ENCODE measurements at places on chromosomes 12 and 14.

DNA sequence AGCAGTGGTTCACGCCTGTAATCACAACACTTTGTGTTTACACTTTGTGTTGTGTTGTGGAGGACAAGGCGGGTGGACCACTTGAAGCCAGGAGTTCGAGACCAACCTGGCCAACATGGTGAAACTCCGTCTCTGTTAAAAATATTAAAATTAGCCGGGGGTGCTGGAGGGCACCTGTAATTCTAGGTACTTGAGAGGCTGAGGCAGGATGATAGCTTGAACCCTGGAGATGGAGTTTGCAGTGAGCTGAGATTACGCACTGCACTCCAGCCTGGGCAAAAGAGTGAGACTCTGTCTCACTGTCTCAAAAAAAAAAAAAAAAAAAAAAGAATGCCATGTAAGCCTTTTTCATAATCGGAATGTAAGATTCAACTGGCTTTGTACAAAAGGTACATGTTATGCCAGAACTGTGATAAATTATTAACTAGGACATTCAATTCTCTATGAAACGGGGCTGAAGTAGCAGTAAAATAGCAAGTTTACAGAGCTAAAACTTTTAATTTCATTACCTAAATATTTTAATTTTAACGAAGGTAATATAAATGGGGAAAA is 13.9 kb upstream of the PITPNM2 start:
- no peak for DNase-seq

GRCh38 chr14:71472356-71473340 is 459.6 kb upstream of the RGS6 start:
- DNase-seq: no peak

- DNase-seq: no peak
These were observed 115.7 kb downstream of the PHETA1 start for GRCh38 chr12:111253213-111253612.

- DNase-seq: no peak
These were observed 74.4 kb downstream of the PAPLN start for GRCh38 chr14:73311708-73312030.

DNA sequence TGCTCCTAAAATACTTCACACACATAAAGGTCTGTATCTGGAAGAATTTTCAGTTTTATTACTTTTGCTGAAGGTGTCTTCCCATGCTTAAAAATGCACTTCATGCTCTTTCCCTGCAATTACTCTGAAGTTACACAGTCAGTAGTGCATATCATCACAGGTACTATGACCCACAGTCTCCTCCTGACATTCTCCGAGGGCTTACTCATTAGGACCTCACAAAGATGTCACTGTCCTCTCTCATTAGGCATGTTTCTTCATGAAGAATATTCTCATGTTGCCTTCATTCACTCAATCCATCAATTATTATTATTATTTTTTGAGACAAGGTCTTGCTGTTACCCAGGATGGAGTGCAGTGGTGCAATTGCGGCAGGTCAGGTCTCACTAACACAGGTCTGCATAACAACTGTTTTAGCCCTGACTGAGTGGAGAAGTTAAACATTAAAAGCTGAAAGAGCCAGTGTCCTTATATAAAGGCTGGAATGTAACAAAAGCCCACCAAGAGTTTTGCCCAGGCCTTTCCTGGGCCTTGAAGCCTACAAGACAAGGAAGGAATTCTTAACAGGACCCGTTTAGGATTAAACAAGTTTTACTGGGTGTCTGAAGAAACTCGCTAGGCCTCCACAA is 119.5 kb upstream of the WSCD2 start:
- DNase-seq: no peak

- no peak for DNase-seq
These were observed 90.7 kb downstream of the RERG start for GRCh38 chr12:15130541-15130940.

- no peak for DNase-seq
These were observed 782.1 kb upstream of the TBX3 start for GRCh38 chr12:115466076-115466475.
